Cortex of kidney (tissue), 1 donor: ENCODE measurements at places on chromosomes 16 and 17.

- no peak for DNase-seq
Measured at GRCh38 chr17:57898487-57899311, 48.9 kb upstream of the MRPS23 start.

GRCh38 chr17:29010129-29010528, 4.3 kb upstream of the SEZ6 start:
- no peak for DNase-seq

DNA sequence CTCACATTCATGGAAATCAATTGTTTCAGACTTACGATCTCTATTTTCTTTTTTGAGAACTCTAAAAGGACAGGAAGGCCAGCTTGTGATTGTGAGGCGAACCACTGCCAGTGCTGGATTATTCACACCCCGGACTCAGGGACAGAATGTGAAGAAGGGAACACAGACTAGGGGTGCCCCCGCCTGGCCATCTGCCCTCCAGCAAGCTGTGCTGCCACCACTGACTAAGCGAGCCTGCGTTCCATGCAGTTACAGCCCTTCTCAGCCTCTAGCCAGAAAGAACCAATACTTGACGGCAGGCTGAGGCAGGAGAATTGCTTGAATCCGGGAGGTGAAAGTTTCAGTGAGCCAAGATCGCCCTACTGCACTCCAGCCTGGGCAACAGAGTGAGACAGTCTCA, 2.8 kb downstream of the HAGH start:
- DNase-seq, result no peak

DNA sequence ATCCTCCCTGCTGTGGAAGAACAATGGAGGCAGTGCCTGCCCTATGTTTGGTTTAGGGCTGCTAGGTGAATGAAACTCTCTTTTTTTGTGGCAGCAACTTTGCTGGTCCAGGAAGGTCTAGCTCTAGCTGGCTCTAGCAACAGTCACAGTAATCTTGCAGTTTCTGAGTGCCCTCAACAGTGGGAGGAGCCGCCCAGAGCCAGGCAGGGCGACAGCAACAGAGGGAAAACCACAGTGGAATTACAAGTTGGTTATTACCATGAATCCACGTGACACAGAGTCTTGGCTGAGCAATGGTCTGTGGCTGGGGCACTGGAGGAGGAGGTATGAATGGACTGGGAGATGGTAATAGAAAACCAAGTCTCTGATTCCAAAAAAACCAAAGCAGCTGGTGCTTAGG, 10.3 kb downstream of the HSPB9 start:
- no peak for DNase-seq

DNA sequence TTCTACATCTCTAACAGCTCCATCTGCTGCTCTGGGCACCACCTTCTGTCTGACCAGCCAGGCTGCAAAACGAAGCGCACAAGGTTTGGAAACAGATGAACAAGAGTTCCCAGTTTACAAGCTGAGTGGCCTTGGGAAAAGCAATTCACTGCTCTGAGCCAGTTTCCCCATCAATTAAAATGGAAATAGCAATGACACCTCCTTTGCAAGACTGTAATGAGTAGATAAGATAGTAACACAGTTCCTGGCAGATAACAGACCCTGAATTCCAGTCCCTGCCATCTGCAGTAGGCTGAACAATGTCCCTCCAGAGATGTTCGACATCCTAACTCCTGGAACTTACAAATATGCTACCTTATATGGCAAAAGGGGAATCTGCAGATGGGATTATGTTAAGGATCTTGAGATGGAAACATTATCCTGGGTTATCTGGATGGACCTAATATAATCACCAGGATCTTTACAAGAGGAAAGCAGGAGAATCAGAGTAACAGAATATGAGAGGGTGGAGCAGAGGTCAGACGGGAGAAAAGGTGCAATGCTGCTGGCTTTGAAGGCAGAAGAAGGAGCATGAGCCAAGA, 27.9 kb downstream of the CPPED1 start:
- DNase-seq, result no peak

DNA sequence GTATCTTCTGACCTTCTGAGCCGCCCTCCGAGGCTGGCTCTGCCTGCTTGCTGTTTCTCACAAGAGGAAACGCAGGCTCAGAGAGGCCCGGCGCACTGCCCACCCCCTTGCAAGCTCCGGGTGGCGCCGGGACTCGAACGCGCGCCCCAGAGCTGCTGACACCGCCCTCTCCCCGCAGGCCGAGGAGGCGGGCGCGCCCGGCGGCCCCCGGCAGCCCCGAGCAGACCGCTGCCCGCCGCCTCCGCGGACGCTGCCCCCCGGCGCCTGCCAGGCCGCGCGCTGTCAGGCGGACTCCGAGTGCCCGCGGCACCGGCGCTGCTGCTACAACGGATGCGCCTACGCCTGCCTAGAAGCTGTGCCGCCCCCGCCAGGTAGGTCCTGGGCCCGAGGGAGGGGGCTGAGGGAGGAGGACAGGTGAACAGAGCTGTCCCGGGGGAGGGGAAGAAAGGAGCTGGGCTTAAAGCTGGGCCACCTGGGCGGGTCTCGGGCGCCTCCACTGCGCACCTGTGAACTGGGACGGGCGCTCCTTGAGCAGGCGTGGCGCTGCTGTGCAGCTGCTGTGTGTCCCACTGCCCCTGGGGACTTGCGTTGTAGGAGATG, 18.2 kb downstream of the WFDC1 start:
- DNase-seq, result no peak

DNA sequence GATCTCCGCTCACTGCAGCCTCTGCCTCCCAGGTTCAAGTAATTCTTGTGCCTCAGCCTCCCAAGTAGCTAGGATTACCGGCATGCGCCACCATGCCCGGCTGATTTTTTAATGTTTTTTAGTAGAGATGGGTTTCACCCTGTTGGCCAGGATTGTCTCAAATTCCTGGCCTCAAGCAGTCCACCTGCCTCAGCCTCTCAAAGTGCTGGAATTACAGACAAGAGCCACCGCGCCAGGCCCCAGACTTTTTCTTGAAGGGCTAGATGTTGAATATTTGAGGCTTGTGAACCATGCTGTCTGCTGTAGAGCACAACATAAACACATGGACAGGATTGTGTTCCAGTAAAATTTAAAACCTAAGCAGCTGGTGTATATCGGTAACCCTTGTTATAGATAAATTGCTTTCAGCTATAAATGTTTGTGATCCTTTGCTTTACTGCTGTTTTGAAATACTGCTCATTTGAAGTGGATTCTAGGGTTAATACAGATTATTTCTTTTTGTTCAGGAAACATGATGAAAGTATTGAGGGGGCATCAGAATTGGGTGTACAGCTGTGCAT, 12.4 kb downstream of the WSB1 start:
- no peak for DNase-seq
